ENCODE measurements at places on chromosomes 2 and 18.

GRCh38 chr2:75498907-75499306 is 61.8 kb downstream of the EVA1A start:
- no peak for DNase-seq

GRCh38 chr2:225558399-225559071 is 159.0 kb downstream of the NYAP2 start:
- no peak for DNase-seq

DNA sequence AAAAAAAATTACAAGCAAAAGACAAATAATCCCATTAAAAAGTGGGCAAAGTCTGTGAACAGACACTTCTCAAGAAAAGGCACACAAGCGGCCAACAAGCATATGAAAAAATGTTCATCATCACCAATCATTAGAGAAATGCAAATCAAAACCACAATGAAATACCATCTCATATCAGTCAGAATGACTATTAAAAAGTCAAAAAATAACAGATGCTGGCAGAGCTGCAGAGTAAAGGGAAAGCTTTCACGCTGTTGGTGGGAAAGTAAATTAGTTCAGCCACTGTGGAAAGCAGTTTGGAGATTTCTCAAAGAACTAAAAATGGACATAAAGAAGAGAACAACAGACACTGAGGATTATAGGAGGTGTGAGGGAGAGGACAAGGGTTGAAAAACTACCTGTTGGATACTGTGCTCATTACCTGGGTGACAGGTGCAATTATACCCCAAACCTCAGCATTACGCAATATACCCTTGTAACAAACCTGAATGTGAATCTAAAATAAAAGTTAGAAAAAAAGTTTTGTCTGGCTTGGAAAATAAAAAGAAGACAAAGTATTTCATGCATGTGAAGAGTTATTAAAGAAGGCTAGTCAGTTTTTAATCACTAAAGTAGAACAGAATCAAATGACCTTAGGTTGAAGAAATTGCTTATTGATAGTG is 8.7 kb upstream of the ACSL3 start:
- DNase-seq: no peak

GRCh38 chr2:3494984-3495666 is 24.2 kb downstream of the ADI1 start:
- DNase-seq: no peak

GRCh38 chr2:126506786-126507185 is 149.2 kb upstream of the GYPC start:
- no peak for DNase-seq

DNA sequence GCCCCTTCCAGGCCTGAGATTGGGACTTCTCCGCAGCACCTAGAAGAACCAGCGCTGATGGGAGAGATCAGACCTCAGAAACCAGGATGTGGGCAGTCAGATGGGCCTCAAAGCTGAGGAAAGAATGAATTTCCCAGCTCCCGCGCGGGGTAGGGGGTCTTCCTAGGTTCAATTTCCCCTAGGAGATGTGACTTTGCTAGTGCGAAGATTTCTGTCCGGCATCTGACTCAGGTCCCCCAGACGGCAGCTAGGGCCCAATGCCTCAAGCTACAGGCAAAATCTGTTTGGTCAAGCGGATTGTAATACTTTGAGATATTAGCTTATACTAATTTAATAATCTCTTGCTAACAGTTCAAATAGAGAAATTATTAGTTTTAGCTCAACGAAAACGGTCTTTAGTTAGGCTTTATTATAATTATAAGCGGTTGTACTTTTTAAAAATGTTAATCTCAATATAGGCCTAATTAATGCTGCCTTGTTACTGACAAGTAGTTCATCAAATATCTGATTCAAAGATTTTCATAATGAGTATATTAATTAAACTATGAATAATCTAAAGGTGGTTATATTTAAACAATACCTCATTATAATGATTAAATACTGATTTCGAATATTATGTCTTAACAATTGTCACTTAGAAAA is 5.8 kb downstream of the DLX1 start:
- no peak for DNase-seq

Data from stimulated activated CD8-positive, alpha-beta memory T cell treated with anti-CD3 and anti-CD28 coated beads, Interleukin-12 subunit alpha, Interleukin-12 subunit beta, amount 100 ng/mL, for 1 hour (primary cell).